ENCODE measurements at places on chromosomes 1 and 21.
A peak's percentile ranks its signal among the peaks of the same experiment; 100 is the strongest.

DNA sequence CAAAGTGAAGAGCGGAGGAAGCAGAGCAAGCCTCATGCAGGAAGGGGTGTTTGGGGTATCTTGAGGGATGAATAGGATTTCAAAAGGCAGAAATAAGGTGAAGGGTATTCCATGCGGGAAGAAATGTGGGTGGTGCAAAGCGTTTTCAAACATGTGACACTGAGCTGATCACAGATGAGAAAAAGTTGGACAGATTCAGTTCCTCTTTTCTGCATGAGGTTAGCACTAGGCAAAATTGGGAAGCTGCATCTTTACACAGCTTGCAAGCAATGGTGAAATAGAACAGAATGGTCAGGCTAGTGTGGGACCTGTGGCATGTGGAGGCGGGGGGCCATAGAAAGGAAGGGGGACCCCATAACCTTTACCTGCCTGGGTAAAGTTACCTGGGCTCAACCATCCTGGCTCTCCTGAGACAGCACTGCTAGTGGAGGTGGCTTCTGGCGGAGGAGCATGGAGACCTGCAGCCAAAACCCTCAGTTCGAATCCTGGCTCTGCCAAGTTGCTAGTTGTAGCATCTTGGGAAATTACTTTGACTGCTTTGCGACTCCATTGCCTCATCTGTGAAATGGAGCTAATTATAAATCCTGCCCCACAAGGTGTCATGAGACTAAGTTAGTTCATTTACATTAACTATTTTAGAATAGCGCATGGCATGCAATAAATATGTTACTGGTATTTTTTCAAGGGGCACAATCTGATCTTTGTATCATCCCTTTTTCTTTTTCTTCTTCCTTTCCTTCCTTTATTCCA, 16.4 kb downstream of the KCNA10 start:
- DNase-seq: no peak

DNA sequence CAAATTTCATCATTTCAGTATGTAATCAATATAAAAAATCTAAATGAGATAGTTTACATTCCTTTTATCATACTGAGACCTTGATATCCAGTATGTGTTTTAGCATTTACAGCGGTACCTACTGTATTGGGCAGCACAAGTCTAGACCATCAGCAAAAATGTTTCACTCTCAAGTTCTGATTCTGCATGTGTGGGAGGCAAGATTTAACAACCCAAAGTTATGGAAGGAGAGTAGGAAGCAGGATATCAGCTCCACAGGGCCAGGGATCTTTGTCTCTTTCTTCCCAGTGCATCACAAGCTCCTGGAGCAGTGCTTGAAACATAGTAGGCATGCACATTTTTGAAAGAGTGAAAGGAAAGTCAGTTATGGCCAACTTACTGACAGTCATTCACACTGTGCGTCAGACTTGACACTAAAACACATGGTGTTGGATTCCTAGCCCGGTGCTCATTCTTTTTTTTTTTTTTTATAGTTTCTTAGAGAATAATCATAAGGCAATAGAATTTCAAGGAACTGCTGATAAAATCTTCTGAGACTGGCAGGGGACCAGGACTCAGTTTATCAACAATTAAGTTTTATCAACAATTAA, 6.1 kb downstream of the TENT5C start:
- DNase-seq: no peak

DNA sequence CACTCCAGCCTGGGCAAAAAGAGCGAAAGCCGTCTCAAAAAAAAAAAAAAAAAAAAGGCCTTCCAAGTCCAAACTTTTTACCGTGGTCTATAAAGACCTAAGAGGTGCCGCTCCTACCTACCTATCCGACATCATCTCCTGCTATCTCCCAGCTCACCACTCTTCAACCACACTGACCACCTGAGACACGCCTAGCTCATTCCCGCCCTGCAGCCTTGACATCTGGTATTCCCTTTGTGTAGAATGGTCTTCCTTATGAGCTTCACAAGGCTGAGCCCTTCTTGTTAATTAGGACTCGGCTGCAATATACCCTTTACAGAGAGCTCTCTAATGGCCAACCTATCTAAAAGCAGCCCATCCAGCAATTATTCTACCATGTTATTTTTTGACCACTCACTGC, 680 bp downstream of the MAGOH start:
- DNase-seq: no peak

- peak; percentile 35 for DNase-seq
Measured at GRCh38 chr21:45992301-45993209, 11.0 kb downstream of the COL6A1 start.

DNA sequence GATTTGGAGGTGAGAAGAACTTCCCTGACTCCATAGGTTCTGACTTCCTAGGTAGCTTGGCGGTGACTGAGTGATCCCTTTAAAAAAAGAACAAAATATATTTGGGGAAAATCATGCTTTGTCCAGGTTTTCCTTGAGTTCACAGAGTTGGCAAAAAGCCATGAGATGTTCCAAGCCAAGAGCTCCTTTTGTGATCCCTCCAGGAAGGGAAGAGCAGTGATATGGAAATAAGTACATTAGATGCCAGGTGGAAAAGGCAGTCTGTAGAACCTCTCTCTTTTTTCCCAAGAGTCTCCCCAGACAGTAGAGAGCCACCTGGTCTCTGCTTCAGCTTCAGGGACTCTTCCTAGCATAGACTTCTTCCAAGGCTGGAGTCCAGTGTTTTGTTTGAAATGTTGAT, 10.2 kb downstream of the TLCD4 start:
- no peak for DNase-seq
